Activated CD4-positive, alpha-beta T cell treated with anti-CD3 and anti-CD28 coated beads for 4 hours (primary cell): ENCODE measurements at places on chromosomes 3 and 15.

- DNase-seq, result no peak
Observed at GRCh38 chr15:72078887-72079286, 39.1 kb downstream of the MYO9A start.

DNA sequence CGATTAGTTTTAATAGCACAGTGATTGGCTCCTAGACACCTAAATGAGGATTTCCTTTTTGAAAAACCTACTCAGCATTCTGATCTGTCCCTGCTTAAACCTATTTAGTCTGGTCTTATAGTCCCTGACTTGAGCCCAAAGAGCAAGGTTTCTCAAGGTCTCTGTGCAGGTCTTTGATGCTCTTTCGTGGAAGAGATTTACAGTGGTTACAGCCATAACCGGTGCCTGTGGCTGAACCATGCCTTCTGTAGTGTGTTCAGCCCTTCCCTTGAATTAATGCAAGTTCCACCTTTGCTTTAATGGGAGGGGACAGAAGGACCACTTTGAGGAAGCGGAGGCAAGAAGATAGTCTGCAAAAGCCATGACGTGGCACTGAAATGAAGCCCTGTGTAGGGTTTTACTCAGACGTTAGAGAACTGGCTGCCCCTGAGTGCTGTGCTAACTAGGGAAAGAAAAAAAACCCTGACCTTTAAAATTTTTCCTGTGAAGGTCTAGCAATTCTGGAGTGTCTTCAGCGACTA lies 43.0 kb downstream of the ZBTB38 start:
- peak; percentile 39 for DNase-seq

DNA sequence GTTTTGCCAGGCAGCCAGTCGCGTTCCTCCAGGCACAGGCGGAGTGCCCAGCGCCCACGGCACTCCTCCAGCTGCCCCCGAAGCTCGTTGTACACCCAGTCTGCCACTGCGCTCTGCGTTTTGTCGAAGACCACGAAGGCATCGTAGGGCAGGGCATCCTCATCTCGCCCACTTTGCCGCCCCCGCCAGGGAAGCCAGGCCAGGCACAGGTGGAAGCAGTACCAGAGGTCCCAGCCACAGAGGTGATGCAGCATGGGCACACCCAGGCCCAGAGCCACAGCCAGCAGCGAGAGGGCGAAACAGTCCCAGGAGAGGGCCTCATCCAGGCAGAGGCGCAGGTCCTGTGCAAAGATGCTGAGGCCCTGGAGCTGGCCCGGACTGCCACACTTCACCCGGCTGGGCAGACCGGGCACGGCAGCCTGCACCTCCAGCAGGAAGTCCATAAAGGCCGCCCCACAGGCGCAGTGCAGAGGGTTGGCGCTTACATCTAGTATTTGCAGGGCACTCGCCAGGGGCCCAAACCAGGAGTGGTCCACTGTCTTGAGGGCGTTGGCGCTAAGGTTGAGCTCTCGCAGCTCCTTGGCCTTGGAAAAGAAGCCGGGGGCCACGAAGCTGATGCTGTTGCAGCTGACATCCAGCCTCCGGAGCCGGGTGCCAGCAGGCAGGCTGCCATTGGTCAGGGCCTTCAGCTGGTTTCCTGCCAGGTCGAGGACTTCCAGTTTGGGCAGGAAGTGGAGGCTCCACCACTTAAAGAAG lies 3.7 kb downstream of the TLR9 start:
- peak; percentile 45 for DNase-seq

DNA sequence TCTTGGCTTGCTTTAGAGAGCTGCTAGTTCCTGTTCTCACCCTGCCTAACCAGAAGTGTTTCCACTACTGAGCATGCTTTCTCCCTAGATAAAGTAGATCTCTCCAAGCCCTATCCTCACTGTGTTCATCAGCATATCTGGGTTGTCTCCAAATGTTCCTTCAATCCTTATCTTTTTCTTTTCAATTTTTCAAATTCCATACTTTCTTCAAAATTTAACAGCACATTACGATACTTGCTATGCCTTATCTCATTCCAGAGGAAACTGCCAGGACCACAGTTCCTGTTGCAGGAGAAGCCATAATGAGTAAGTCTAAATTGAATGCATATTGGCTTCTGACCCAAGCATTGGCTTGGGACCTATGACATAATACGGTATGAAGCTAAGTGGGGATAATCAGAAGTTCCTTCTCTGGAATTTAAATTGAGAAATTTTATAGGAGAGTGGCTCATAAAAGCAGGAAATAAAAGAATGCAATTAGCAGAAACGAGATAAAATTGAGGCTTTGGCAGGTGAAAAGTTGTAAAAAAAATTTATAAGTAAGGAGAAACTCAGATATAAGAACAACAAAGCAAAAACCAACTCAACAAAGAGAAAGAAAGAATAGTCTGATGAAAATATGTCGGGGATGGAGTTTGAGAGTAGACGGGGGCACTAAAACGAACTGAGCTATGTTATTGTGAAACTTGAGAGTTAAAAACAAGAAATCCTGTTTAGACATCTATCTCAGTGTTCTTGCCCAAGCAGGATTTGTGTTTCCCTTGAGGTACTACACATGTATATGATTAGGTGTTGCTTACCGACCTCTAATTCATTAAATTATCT lies 631.7 kb upstream of the CCDC54 start:
- DNase-seq, result no peak

DNA sequence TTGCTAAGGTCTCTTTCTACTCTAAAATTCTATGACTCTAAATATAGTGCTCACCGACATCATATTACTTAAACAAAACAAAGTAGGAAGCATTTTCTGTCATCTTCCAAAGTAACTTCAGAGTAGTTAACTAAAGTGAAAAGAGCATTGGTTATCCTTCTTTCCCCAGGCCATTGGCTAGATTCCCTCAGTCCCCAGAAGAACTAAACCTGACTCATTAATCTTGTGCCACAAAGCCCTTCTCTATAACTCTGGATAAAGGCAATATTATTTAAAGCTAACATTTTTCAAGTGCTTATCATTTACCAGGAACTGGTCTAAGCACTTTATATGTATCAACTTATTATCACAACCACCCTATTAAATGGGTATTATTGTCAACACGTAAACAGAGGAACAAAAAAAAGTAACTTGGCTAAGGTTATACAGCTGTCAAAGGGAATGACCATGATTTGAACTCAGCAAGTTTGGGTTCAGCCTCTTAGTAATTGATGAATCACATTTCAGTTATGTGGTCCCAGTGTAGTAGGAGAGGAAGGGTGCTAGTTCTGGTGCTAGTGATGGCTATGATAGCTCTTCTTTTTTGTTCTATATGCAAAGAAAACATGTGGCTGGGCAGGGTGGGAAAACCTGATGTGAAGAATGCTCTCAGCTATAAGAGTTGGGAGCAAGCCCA lies 304.9 kb downstream of the FGF12 start:
- no peak for DNase-seq

DNA sequence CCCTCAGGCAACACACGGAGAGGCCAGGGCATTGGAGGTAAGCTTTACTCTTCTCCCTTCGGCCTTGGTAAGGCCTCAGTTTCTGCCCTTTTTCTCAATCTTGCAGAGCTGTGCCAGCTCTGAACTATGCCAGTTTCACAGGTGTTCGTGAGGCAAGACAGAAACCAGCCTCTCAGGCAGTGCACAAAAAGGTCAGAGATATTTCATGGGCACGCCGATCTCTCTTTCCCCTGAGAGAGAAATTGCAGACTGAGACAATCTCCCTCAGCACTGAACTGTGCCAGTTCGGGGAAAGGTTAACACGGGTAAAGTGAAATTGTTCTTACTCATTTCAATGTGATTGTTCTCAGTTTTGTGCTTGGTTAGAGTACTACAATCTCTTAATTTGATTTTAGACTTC lies 88.5 kb downstream of the GMNC start:
- no peak for DNase-seq

DNA sequence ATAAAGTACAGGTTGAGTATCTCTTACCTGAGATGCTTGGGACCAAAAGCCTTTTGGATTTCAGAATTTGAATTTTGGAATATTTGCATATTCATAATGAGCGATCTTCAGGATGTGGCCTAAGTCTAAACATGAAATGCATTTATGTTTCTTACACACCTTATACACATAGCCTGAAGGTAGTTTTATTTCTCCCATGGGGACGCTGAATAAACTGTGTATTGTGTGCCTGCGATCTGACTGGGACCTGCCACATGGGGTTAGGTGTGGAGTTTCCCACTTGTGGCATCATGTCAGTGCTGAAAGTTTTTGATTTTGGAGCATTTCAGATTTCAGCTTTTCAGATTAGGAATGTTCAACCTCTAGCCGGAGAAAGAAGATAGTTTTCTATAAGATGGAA lies 35.5 kb downstream of the UBE2E2 start:
- DNase-seq, result no peak

DNA sequence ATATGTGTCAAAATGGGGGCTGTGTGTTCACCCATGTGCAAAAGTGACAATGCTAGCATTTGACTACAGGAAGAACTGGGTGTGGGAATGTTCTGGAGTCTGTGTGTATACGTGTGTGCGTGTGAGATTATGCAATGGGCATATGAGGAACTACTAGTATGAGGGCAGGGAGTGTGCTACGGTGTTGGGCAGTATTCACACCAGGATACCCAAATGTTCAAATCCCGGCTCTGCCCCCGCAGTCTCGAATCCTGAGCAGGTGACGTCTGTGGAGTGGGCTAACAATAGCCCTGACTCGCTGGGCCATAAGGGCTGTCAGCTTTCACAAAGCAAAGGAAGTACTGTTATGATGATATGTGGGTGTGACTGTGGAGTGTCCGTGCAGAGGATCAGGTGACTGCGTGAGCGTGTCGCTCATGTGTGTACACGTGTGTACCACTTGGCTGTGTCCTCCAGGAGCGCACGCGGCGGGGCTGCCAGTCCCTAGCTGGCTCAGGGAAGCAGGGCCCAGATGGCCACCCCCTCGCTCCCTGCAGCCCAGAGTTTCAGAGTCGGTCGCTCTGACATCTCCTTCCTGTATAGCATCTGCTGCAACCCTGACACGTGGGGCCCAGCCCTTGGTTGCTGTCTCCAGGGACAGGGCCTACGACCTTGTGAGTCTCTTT lies 27.2 kb downstream of the IQSEC1 start:
- no peak for DNase-seq

DNA sequence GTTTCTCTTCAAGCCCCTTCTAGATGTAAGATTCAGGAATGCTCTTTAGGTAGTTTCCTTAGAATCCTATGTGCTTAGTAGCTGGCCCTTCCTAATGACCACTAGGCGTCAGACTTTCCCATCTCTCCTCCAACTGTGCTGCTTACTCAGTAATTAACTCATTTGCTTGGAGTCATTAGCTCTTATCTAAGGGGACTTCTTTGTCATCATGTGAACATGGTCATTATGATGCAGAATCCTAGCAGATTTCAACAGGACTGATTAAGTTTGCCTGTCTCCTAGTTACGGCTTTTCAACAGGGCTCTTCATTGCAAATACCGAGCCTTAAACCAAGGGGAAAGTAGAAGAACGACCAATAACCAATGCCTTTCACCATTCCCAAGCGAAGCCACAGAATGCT lies 46.4 kb downstream of the GJD2 start:
- DNase-seq, result no peak

DNA sequence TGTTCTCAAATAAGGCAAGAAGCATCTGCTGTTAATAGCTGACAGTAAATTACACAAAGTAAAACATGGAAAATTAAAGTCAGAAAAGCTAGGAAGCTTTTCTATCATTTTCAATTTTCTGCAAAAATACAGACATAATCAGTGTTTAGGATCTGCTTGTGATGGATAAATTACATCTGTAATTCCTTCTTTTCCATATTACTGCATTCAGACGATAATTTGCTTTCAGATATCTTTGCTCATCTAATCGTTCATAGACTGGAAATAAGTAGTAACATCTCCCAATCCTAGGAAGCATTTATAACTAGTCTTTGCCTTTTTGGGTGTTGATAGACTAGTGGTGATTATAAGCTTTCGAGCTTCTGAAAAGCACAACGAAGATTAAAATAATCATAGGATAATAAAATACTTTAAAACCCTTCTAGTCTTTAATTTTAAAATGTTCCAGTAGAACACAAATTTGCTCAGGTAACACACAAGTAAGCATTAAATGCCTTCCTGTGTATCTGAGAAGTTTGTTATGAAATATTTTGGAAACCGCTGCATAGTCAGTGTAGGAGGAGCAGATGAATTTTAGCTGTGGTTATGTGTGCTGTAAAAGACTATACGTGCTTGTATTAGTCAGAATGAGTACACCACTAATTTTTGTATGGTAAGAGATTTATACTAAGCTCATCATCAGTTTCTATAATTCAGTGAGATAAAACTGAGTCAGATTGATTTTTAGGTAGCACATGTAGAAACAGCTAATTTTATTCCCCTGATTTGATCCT lies 41.0 kb downstream of the MBNL1 start:
- DNase-seq, result no peak

DNA sequence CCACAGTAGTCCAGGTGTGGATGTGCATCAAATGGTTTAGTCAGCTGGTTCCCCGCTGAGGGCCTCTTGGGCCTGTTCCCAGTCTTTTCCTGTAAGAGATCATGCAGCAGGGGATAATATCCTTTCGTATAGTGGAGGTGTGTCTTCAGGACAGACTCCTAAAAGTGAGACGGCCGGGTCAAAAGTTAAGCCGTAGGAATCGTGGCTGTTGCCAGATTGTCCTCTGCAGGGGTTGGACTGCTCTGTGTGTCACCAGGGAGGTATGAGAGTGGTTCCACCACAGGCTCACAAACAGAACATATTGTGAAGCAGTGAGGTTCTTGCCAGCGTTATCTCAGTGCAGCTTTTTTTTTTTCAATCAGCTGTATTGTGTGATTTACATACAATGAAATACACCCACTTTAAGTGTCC lies 95.0 kb downstream of the VGLL4 start:
- no peak for DNase-seq

DNA sequence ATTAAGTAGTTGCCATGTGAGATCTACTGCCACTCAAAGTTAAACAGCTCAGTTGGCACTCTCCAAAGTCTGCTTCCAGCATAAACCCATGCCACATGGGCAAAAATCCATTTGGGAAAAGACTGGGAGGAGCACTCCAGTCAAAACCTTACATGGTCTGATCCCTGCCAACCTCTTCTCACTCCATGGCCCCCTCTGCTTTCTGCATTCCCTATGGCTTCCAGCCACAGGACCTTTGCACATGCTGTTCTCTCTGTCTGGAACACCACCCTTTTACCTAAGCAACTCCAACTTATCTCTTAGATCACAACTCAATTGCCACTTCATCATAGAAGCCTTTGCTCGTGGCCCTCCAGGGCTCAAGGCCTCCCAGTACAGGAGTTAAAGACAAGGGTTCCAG lies 70.4 kb upstream of the WNT5A start:
- DNase-seq, result no peak

DNA sequence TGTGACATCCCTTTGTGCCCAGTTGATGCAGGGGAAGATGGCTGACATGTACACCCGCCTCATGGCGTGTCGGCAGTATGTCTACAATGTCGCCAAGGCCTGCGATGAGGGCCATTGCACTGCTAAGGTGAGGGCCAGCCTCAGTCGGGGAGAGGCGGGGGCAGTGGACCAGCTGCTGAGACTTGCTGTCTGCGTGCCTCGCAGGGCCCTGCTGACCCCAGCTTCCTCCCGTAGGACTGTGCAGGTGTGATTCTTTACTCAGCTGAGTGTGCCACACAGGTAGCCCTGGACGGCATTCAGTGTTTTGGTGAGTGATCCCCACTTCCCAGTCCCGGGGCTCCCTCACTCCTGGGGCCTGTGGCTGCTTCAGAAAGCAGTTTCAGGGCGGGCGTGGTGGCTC lies 10.5 kb downstream of the IVD start:
- DNase-seq, result no peak
